NCI-H187 (cell line): ENCODE measurements at places on chromosomes 7 and 10.

DNA sequence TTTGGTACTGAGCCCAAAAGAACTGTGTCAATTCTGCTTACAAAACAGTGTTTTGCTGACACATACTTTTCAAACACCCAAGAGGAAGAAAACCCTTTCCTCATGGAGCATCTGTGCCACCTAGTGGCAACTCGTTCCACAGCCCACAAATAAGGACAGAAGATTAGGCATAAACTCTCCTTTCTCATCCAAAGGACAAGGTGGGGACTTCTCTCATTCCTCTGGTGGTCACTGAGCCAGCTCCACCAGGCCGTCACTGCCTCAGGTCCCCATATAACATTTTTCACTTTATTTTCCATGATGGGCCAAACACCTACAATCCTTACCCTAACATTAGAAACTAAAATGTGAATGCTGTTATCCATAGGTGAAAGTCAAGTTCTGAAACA lies 76.9 kb downstream of the RNF216 start:
- DNase-seq, result peak; percentile 67

GRCh38 chr10:100504096-100504495 lies 15.6 kb downstream of the SEC31B start:
- DNase-seq, result no peak

DNA sequence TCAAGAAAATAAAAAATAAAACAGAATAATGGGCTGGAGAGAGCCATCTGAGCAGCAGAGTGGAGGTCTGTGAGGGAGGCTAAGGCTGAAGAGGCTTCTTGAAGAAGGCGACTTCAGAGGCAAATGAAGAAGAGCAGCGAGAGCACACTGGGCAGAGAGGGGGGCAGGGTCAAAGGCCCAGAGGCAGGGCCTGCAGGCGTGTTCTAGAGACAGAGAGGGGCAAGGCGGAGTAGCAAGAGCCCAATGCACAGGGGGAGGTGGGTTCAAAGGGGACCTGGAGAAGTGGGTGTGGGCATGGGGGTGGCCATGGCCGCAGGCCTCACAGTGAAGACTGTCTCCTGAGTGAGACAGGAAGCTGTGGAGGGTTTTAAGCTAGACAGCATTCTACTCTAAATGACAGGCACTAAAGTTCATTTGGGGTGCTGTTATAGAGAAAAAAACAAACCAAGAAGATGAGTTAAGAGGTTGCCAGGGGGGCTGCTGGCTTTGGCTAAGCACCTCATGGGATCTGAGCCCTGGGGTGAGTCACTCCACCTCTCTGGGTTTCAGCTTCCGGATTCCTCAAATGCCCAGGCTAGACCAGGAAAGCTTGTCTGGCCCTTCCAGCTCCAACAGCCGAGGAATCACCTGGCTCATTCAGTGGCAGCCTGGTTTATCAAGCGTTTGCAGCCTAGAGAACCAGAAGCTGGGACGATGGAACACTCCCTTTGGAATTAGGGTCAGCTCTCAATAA lies 81.7 kb downstream of the DLG5 start:
- DNase-seq, result no peak

DNA sequence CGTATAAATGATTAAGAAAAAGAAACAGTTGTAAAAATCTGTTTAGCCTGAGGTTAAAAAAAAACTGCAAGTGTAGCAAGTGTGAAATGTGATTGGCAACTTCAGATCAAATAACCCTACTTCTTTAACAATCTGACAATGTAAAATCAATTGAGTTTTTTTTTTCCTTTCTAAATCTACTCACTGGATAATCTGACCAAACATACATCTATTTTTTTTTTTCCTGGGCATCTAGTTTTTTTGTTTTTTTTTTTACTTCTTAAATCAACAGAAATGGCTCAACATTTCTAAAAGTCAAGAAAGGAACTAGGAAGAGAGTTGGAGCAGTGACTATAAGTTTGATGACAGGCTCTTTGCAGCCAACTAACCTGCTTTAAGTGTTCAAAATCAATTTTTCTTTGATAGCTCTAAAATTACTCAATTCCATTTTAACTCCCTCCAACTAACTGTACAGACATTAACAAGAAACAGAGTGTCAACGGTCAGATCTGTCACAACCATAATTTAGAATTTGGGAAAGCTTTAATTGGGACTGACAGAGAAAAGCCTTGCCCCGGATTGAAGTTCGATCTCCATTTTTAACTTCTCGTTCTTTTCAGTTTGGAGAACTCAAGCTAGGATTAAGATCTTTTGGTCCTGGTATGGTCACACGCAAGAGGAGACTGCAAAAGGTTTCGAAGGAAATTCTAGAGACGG lies 1.2 kb downstream of the ARL3 start:
- no peak for DNase-seq

GRCh38 chr7:4633012-4633411 lies 49.1 kb upstream of the FOXK1 start:
- DNase-seq, result no peak

DNA sequence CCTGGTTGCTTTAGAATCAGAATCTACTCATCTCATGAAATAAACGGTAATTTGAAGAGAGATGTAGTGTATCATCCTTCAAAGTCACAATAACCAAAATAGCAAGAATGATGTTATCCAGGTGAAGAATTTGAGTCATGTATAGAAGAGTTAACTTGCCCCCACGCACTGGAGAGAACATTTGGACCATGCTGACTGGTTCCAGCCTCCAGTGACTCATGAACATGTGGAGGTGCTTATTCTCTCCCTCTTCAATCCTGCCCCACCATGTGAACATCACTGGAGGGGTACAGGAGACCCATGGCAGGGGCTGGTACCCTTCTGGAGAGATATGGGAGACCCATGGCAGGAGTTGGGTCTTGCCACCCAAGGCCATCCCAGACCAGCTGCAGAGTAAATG lies 427.8 kb downstream of the CALN1 start:
- DNase-seq, result no peak

DNA sequence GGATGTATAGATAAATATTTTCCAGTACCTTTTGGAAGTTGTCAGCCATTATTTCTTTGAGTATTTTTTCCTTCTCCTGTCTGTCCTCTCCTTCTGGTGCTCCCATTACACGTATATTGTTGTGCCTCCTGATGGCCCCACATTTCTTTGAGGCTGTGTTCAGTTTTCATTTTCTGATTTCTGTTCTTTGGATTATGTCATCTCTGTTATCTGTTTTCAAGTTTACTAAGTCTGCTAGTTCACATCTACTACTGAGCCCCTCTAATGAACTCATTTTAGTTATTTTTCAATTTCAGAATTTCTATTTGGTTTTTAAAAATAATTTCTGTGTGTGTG lies 16.3 kb downstream of the RBM33 start:
- DNase-seq, result no peak

DNA sequence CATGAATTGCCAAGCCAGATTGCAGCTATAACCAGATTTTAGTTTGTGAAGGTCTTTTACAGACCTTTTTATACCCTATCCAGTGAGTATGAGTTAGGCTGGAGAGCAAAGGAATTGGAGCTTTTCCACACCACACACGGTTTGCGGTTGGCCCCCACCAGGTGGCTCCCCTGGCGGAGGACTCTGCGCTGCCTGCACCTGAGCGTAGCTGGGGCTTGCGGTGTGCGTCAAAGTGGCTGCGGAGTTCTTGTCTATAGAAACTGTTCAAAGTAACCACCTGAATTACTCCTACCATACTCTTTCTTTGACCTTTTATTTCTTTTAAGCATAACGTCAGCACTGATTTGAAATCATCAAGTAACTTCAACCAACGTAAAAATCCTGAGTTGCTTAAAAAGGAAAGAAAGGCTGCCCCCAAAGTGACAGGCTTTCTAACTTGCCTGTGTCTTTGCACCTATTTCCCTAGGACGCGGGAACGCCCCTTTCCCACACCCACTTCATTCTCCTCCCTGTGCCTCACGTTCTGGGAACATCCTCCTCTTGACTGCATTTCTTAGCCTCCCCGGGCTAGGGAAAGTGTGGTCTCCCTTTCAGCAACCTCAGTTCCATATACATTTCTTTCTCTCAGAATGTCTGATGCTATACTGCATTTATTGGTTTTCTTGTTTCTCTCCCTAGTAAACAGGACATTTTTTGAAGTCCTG lies 47.6 kb upstream of the TMEM72 start:
- peak; percentile 6 for DNase-seq

DNA sequence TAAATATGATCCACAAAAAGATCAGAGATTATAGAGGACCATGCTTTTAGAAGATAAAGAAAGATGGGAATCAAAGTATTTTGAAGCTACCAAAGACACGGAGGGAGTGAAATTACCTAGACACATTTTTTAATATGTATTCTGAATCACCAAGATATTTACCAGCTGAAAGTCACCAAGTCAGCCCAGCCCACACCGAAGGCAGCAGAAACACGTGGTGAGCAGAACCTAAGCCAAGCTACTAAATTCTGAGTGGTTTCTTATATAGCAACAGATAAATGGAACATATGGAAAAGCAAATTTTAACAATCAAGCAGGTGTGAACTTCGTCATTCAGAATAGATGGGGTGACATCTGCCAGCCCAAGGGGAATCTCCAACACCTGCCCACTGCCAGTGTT lies 134.7 kb upstream of the AKR1E2 start:
- DNase-seq, result no peak

- DNase-seq, result peak; percentile 21
Observed at GRCh38 chr7:151086802-151087244, 548 bp downstream of the AGAP3 start.

- no peak for DNase-seq
Observed at GRCh38 chr7:56079450-56080185, 13.1 kb downstream of the PHKG1 start.
